Esophagus squamous epithelium (tissue), 5 donors: ENCODE measurements at places on chromosomes 16 and 17. TPM values are rescaled to one million over a fixed set of nuclear protein-coding genes. Genes with fewer than 3 reads are reported as not detected.

- no peak overlapping the region for H3K4me3 ChIP-seq
- H3K27me3 ChIP-seq: no peaks in the 10 kb centered on the region
- peaks cover 47% of the 10 kb centered on the region for H3K36me3 ChIP-seq
- DNase-seq: no peak
Observed at GRCh38 chr17:44176257-44176656, 5.8 kb downstream of the ASB16 start.

GRCh38 chr16:8751481-8752311 is 45.7 kb downstream of the TMEM186 start:
- H3K4me1 ChIP-seq: peaks cover 9% of the 10 kb centered on the region
- peaks cover 21% of the 10 kb centered on the region for H3K36me3 ChIP-seq
- no peaks in the 10 kb centered on the region for H3K27me3 ChIP-seq
- no peak overlapping the region for H3K4me3 ChIP-seq
- H3K27ac ChIP-seq: no peak overlapping the region
- DNase-seq: no peak

Gene ACBD4
- 4.7 TPM for total RNA-seq

DNA sequence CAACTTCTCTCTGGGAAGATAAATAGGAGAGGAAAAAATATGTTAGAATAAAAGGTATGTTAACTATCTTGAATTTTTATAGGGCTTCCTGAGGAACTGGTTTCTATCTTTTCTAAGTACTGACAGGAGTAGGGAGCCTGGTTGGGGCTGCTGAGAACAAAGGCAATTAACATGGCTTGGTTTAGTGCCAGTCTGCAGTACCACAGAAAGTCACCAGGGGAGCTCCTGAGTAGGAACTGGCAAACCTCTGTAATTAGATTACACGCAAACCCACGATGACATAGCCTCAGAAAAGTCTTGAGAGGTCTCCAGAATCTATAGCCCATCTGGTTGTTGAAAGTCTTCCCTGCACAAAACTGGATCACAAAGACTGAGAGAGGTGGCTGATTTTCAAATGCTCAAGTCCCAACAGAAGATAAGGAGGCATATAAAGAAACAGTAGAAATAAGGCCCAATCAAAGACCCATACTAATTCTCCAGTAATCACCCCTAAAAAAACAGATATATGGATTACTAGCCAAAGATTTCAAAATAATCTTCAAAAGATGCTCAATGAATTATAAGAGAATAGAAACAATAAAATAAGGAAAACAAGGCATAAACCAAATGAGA is 11.7 kb upstream of the CNTNAP4 start:
- no peak for DNase-seq
- no peaks in the 10 kb centered on the region for H3K36me3 ChIP-seq
- H3K27me3 ChIP-seq: no peaks in the 10 kb centered on the region
- H3K27ac ChIP-seq: no peak overlapping the region
- H3K4me3 ChIP-seq: no peak overlapping the region

Gene TEKT5
- total RNA-seq: not detected

- no peaks in the 10 kb centered on the region for H3K27me3 ChIP-seq
- H3K4me3 ChIP-seq: no peak overlapping the region
- no peaks in the 10 kb centered on the region for H3K4me1 ChIP-seq
- no peak for DNase-seq
- H3K27ac ChIP-seq: no peak overlapping the region
Observed at GRCh38 chr17:61759362-61759761, 104.0 kb downstream of the BRIP1 start.

Gene GP1BA
- total RNA-seq: not detected

DNA sequence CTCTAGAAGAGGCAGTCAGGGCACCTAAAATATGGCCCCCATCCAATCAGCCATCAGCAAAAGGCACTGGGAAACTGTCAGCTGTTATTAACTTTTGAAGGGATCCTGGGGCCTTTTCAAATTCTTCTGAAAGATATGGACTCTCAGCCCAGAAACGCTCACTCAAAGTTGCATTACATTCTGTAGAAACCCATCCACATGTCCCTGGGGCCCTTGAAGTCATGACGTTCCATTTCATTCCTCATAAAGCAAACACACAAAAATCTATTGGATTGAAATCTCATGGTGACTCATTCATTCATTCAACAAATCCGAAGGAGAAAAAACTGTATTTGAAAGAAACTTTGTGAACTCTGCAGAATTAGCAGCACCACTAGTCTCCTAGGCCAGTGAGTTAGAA is 215.3 kb downstream of the C16orf95 start:
- no peak overlapping the region for H3K4me3 ChIP-seq
- no peaks in the 10 kb centered on the region for H3K4me1 ChIP-seq
- DNase-seq: no peak

Gene ZNF500
- total RNA-seq: 8.6 TPM

Gene CDRT4
- total RNA-seq: 3.2 TPM

Gene SOX9
- total RNA-seq: 11.5 TPM
